Tongue (tissue), 3 donors: ENCODE measurements at places on chromosomes 2 and 18.

- DNase-seq, result no peak
These were observed 102.1 kb downstream of the MEIS1 start for GRCh38 chr2:66536997-66537396.

DNA sequence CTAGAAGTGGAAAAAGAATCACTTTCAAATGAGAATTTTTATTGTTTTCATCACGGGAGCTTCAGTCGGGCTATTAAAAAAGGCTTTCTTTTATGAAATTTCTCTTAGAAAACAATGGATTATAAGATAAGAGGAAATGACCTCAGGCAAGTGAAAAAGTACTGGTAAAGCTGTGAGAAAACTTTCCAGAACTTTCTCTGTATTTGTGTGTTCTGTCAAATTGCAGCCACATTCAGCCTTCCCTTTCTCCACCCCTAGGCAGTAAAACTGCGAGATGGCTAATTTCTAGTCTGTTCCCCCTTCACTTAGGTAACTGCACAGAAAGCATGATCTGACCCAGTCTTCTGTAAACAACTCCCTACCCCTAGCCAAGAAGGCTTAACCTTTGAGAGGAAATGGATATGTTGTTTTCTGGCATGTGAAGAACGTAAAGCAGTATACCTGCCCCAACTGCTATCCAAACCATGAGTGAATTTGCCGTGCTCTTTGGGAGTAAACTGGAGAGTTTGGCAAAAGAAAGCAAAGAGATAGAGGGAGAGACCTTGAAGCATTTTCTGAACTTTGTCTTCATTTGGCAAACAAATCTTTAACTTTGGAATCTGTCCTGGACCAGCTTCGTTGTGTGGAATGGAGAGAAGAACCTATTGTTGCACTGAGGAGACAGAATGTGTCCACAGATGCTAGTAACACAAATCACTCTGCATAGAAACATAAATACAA, 105.4 kb downstream of the ETAA1 start:
- no peak for DNase-seq

- no peak for DNase-seq
These were observed 49.0 kb upstream of the TFCP2L1 start for GRCh38 chr2:121333834-121334558.

- no peak for DNase-seq
These were observed 135.0 kb downstream of the ALK start for GRCh38 chr2:29786361-29786760.

DNA sequence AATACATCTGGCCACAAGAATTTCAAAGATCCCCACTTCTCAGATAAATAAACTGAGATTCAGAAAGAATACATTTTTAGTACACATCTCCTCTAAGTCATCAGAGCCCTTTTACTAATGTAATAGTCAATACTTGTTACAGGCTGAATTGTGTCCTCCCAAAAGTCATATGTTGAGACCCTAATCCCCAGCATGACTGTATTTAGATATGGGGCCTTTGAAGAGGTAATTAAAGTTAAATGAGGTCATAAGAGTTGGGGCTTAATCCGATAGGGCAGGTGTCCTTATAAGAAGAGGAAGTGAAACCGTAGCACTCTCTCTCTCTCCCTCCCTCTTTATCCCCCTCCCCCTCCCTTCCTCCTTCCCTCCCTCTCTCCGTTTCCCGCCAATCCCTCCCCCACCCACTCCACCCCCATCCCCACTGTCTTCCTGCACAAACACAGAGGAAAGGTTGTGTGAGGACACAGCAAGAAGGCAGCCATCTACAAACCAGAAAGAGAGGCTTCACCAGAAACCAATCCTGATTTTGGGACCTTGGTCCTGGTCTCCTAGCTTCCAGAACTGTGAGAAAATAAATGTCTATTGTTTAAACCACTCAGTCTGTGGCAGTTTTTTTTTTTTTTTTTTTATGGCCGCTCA, 66.6 kb upstream of the ZNF397 start:
- no peak for DNase-seq

GRCh38 chr18:12231040-12231882, 22.9 kb upstream of the CIDEA start:
- DNase-seq, result no peak

GRCh38 chr2:179072527-179072926, 22.6 kb upstream of the CCDC141 start:
- no peak for DNase-seq

DNA sequence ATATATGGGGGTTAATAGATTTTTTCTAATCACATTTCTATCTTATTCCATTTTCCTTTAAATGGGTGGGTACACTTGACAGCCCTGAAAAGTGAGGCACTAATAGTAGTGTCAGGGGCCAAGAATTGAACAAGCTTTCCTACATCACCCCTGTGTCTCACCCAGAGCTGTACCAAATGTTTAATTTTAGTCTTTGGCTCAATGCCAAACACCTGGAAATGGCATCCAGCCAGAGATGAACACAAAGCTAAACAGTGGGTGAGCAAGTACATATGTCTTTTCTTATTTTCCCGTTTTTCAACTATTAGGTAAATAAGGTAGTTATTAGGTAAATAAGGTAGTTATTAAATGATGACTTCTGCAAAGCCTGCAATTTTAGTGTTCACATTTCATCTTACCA, 276.3 kb upstream of the ERBB4 start:
- peak; percentile 26 for DNase-seq

- DNase-seq, result no peak
These were observed 1067.4 kb downstream of the LRP1B start for GRCh38 chr2:141063406-141063805.

- DNase-seq, result no peak
These were observed 738.7 kb downstream of the SOCS6 start for GRCh38 chr18:71027531-71027930.

DNA sequence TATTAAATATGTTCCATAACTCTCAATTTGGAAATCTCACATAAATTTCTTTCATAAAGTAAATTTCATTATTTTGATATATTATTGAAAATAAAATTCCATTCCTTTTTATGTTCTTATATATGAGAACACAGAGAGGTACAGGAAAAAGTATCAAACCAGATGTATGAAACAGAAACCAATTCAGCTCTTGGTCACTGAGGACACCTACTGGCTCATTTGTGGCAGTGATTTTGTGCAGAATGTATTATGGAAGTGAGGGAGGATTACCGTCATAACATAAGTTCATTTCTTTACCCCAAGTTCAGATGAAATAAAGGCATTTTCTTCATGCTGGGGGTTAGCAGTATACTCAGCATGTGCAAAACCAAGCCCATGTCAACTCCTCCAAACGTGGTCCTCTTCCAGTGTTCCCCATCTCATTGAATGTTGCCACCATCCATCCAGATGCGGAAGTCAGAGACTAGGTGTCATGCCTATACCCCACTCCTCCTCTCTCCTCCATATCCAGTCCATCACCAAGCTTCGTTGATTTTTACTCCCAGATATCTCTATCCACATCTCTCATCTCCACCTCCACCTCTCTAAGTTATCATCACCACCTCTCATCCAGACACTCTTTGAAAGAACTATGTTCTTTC, 41.7 kb upstream of the MALL start:
- peak; percentile 71 for DNase-seq

- peak; percentile 72 for DNase-seq
These were observed 264.7 kb downstream of the TCF4 start for GRCh38 chr18:55323051-55323994.

- no peak for DNase-seq
These were observed 84.1 kb downstream of the BOD1L2 start for GRCh38 chr18:57230861-57231585.
